ENCODE measurements at places on chromosomes 11 and 22.

DNA sequence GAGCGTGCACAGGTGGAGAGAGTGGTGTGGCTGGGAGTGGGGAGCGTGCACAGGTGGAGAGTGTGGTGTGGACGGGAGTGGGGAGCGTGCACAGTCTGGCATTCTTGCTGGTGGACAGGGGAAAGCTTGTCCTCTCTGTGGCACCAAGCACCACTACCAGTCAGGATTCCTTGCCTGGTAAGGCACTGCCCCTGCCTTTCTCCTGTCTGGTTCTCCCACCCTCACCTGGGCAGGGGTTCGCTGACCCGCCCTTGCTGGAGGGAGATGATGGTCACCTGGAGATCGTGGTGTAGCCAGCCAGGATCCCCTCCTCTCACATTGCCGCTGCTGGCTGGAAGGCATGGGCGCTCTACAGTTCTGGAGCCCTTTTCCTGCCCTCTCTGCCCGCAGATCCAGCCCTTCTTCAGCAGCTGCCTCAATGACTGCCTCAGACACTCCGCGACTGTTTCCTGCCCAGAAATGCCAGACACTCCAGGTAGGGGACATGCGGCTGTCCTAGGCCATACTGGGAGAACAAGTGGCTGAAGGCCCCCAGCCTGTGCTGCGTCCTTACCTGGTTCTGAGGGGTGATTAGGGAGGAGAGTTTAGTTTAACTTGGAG is 16.7 kb downstream of the TMEM121B start:
- no peak for DNase-seq

DNA sequence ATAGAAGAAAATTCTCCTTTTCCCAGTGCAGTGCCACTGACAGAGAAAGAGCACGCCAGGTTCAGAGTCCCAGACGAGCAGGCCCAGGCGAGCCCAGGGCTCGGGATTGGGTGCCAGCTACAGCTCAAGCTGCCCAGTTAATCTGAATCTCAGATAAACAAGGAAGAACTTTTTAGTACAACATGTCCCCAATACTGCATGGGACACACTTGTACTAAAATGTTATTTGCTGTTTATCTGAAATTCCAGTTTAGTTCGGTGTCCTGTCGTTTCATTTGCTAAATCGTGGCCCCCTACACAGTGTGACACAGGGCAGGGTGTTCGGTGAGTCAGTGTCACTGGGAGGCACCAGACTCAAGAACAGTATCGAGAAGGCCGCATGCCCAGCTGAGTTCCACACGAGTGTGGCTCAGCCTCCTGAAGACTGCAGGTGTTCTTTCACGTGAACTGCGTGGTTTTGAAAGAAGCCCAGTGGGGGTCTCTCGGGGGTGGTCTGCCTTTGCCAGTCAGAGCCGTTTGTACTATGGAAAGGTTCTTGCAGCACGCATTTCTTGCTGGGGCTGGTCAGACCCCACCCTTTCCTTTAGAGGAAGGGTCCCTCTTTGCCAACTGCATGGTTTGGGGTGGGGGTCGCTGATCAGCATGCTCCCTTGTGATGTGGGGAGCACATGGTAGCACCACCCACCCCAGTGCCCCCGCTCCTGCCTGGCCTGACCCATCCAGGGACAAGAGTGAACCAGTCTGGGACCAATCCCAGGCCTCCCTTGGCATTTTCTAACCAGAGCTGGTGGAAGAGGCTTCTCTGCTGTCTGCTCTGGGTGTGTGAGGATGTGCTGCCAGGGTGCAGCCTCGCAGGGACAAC is 115.6 kb upstream of the B3GAT1 start:
- no peak for DNase-seq

DNA sequence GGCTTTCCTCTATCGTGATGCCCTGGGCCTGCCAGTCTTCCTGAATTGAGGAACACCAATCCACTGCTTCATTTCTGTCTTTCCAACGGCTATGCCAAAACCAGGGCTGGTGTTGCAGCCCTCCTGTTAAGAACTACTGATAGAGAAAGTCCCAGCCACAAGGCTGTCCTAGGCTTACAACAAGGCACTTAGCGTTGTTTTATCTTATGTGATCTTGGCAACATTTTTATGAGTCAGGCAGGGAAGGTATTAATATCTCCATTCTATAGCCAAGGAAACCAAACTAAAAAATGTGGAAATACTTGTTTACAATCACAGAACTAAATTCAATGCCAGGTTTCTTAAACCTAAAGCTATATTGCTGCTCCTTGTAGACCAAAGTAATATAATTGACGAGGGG is 89.9 kb upstream of the AMOTL1 start:
- no peak for DNase-seq

DNA sequence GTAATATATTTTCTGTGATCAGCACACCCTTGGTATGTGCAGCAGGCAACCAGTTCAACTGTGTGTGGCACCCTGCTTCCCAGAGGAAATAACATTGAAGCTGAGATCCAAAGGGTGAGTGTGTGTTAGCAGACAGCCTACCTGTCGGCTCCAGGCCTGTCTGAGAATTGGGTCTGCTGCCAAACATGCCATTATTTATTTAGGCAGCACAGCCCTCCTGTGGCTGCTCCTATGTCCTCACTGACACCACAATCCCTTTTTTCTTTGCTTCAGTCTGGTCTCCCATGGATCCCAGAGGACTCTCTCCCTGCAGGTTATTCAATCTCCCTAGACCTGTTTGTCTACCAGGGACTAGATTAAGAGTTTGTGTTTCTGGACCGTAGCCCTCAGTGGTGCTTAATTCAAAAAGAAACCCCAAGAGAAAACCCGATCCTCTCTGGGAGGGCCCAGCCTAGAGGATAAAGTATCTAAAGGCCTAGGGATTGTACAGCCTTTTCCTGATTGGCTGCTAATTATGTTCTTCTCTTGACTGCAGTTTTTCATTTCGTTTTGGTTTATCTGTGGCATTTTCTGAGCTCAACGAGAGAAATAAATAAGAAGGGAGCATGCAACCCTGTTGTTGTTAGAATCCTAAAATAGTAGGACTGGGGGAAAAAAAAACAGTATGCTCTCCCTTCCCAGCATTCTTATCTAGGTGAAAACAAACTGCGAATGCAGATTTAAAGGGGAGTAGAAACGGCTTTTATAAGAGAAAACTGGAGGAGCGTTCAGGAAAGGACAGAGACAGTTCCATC is 24.1 kb downstream of the KCNE3 start:
- no peak for DNase-seq

- DNase-seq: no peak
Measured at GRCh38 chr22:46929046-46929709, 166.7 kb downstream of the TBC1D22A start.

DNA sequence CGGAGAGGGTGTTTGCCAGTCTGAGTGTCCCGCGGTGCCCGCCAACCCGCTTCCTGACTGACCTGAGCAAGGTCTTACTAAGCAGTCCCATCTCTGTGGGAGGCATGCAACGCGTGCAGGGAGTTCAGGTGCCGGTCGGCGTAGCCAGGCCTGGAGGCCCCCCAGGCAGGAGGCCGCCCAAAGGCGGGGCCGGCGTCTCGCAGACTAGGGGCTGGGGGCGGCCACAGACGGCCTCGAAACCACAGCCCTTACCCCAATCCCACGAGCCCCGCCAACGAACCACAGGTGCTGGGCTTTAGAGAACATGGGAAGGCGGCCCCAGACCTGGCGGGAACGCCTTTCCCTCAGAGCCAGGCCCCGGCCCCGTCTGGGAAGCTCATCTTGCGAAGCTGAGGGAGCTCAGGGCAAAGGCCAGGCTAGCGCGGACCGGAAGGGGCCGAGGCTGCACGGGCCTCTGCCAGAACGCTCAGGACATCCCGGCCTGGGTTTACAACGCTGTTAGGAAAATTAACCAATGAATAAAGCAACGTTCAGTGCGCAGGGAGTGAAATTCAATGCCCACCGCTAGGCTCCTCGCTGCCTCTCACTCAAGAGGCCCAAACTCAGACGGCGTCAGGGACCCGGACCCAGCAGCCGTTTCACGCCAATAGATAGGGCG is 2.1 kb upstream of the MTFP1 start:
- DNase-seq: no peak

- no peak for DNase-seq
Measured at GRCh38 chr11:35185696-35186095, 46.7 kb downstream of the CD44 start.

- no peak for DNase-seq
Measured at GRCh38 chr11:61111786-61112517, 9.7 kb downstream of the CD5 start.
